ENCODE measurements at places on chromosomes 12 and 14.

DNA sequence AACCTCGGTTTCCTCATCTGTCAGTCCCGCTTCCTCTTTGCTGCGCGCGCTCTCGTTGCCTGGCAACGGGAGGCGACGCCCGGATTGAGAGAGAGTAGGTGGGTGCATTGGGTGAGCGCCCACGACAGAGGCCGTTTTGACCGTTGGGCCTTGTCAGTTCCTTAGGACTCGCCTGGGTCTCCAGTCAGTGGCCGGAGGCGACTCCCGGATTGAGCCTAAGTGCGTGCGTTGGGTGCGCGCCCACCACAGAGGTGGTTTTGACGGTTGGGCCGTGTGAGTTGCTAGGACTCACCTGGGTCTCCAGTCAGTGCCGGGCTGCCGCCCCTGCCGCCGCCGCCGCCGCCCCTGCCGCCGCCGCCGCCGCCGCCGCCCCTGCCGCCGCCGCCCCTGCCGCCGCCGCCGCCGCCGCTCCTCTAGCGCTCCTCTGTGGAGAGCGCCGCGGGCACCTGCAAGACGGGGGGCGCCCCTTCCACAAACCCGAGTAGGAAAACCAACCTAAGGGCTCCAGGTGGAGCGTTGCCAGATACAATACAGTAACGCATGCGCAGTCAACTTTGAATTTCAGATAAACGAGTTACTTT, 37.2 kb downstream of the APOBEC1 start:
- no peak for DNase-seq

DNA sequence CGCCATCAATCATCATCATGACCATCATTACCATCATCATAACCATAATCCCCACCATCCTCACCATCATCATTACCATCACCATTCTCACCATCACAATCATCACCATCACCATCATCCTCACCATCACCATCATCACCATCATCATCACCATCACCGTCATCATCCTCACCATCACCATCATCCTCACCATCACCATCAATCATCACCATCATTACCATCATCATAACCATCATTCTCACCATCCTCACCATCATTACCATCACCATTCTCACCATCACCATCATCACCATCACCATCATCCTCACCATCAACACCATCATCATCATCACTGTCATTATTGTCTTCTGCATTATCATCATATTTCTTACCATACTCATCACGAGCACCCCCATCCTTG, 245.5 kb downstream of the ADGRD1 start:
- no peak for DNase-seq

- no peak for DNase-seq
Measured at GRCh38 chr12:4049298-4050080, 176.3 kb upstream of the PARP11 start.

GRCh38 chr14:69170839-69171238, 17.9 kb upstream of the DCAF5 start:
- DNase-seq: no peak

DNA sequence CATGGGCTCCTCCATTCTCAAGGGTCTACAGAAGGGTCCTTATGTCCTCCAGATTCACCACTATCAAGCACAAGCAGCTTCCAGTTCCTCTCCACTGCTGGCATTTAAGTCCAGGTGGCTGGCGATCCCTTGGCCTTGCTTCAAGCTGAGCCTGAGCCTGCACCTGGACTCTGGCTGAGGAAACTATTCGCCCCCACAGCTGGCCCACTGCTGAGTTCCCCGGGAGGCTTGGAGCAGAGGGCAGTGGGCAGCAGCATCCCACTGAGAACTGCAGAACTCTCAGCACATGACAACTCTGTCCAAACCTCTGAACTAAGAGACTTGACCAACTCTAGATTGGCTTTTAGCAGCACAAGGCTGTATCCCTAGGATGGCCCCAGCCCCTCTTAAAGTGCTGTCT, 11.3 kb upstream of the RABGGTA start:
- no peak for DNase-seq

- no peak for DNase-seq
Measured at GRCh38 chr12:116502989-116503496, 56.1 kb upstream of the MAP1LC3B2 start.

- DNase-seq: no peak
Measured at GRCh38 chr12:51262758-51263177, 7.4 kb downstream of the SMAGP start.

GRCh38 chr12:124039276-124039675, 66.3 kb downstream of the ZNF664 start:
- no peak for DNase-seq

DNA sequence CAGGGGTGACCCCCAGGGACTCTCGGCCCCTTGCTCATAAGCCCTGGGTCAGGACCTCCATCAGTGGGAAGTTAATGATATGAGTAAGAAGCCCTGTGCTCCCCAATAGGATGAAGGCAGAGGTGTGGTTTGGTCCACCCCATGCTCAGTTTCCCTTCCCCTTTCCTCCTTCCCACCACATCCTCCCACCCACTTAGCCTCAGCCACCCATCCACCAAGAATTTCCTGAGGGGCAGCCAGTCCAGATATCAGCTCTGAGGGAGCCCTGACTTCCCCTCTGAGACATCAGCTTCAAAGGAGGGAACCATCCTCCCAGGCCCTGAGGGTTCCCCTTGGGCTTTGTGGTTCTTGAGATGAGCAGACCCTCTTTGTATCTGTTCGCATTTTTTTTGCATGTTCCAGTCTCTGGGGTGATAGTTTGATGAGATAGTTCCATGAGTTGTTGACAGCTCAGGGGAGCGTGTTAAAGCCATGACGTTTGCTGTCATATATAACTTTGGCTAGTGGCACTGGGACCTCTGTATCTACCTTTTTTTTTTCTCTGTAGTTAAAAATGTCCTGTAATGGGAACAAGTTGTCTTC, 71.2 kb downstream of the LGMN start:
- DNase-seq: peak; percentile 20

- no peak for DNase-seq
Measured at GRCh38 chr14:102927346-102927877, 4.9 kb downstream of the AMN start.

DNA sequence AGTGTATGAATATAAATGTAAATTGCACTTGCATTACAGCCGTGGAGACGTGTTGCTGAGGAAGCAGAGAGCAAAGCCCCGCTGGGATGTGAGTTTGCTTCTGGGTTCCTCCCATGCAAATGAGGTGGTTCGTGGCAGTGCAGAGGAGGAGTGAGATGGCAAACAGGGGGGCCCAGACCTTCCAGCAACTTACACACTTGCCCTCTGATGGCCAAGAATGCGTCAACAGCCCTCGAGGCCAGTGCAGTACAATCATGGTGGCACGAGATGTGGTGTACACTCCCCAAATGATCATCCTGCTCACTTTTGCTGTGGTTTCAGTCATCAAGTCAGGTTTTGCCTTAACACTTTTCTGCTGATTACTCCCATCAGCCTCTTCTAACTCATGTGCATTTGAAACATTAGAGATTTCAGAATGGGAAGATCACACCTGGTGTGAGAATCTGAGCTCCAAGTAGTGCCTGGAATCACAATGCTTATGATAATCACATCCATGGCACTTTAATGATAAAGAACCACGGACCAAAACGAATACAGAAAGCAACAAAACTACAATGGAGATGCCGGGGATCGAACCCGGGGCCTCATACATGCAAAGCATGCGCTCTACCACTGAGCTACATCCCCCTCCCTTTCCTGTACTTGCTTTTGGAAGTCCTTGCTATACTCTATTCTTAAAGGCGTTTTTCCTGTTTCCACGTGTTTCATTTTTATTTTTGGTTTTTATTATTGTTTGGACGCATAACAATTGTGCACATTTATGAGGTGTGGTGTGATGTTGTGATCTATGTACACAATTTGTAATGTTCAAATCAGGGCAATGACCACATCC, 7.0 kb upstream of the UBC start:
- no peak for DNase-seq

DNA sequence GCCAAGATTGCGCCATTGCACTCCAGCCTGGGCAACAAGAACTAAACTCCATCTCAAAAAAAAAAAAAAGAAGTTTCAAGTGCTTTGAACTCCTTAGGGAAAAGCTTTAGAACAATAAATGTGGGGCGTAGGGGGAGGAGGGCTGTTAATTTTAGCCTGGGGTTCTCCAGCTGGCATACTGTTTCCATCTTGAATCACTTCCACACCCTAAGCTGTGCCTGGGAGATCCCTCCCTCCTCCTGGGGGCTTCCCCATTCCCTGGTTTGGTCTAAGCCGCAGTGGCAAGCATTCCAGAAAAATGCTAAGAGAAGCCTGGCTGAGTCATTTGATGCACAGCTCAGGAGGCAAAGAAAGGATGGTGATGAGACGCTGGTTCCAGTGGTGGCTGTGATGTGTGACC, 2.3 kb upstream of the ZNF384 start:
- DNase-seq: peak; percentile 16

- DNase-seq: no peak
Measured at GRCh38 chr14:77708749-77709148, 846 bp downstream of the SLIRP start.

GRCh38 chr14:84128050-84128449, 1401.9 kb upstream of the FLRT2 start:
- DNase-seq: no peak

- no peak for DNase-seq
Measured at GRCh38 chr14:60760644-60761364, 26.2 kb downstream of the MNAT1 start.

DNA sequence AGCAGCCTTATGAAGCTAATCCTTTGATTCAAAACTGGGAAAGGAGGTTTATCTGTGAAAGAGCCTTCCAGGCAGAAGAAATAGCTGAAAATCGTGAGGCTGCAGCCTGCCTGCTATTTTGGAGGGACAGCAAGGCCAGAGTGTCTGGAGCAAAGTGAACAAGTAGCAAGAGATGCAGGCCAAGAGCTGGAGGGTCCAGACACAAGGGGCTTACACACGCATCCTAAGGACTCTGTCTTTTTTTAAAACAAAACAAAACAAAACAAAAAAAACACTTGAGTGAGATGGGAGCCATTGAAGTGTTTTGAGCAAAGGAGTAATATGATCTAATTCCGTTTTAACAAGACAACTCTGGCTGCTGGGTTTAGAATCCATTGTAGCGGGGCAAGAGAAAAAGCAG, 76.4 kb upstream of the BCAT1 start:
- no peak for DNase-seq

DNA sequence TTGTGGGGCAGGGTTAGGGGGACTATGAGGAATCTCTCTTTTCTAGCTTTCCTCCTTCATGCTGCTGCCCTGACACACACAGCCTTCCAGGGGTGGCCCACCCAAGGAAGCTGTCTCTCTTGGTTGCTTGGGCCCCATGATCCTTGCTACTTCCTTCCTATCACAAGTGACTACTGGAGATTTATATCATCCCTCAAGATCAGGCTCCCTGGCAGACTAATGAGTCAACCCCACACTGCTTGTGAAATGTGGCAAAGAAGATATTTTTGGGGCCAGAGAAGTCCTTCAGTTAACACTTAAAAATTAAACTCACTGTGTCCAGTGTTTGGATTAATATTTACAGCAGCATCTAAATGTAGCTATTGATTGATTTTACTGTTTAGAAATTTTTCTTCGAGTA, 1.5 kb downstream of the OR4E1 start:
- DNase-seq: no peak

GRCh38 chr12:119122047-119122446, 56.7 kb upstream of the HSPB8 start:
- no peak for DNase-seq

- no peak for DNase-seq
Measured at GRCh38 chr12:27861428-27862167, 81.6 kb upstream of the MANSC4 start.

- DNase-seq: peak; percentile 16
Measured at GRCh38 chr12:104567832-104568486, 111.2 kb downstream of the CHST11 start.

- DNase-seq: peak; percentile 17
Measured at GRCh38 chr12:52020539-52021336, 14.0 kb downstream of the TAMALIN start.
